ENCODE measurements at places on chromosomes 1 and 21.

- peak; percentile 52 for DNase-seq
These were observed 31.8 kb downstream of the SDCCAG8 start for GRCh38 chr1:243287652-243288051.

DNA sequence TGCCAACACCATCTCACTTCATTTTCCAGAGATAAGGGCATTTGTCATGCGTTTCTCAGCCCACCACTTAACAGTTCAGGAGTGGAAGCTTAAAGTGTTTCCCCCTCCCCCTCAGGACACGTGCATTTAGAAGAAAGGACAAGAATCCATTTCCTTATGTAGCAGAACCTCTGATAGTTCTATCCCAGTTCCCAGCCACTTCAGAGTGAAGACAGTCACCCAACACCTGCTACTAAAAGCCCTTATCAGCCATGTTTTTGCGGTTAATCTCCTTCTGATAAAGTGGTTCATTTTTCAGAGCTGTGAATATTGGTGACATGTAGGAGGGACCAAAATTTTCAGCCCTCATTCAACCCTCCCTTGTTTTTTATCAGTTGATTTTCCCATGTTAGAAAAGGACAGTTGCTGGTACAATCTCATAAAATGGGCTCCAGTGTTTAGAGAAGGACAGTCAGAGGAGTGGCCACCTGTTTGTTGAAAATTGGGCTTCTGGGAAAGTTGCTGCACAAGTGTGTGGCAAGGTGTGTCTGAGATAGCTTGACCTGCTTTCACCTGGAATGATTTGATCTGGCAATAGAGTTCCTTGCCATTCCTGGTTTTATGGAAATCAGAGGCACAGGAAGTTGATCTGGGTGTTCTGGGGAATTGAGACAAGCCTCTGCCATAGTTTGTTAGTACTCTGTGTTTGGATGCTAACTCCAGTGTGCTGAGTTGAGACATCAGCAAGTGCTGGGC, 114.0 kb downstream of the PPP1R12B start:
- DNase-seq, result no peak

GRCh38 chr1:167479331-167479979, 38.9 kb downstream of the CD247 start:
- no peak for DNase-seq

DNA sequence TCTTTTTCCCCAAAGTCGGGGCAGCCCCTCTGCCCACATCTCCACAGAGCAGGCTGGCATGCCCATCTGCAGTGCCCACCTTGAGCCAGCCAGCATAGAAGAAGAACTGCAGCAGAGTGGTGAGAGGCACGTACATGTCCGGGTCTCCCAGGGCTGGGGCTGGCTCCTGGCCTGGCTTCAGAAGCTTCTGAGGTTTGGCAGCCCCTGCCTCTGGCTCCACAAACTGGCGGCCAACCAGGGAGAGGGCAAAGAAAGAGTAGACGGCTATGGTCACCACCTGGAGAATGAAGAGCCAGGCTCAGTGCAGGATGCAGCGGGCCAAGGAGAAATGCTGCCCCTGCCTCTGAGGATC, 3.0 kb downstream of the BEST4 start:
- DNase-seq, result no peak

DNA sequence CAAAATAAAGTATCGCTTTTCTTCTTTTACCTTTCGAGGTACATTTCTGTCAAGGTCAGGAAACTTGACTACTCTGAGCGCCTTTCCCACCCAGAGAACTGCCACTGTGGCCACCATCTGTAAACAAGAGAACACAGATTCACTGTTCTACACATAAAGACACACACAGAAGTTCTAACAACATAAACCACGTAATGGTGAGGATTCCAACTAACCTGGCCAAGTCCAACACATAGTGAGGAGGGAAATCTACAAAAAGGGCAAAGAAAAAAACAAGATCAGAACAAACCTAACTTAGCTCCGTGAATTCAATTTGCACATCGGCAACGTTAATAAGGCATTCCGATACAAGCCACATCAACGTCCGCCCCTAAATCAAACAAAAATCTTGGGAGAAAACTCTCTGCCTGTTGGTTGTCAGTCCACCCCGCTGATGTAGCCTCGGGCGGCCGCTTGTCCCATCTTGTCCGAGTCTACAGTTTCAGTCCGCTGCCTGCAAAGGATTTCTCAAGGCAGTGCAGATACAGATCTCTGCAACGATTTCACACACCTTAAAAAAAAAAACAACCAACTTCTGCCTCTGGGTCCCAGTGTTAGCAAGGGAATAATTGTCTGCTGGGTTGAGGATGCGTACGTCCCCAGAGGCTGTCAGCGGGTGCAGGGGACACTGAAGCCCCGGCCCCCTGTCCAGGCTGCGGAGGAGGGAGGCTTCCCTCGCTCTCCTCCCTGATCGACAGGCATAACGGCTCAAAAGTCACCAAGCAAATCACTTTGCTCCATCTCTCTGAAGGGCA, 1.0 kb downstream of the SLC35D1 start:
- peak; percentile 15 for DNase-seq

- peak; percentile 21 for DNase-seq
These were observed 31.4 kb downstream of the CLCA1 start for GRCh38 chr1:86499987-86500593.

DNA sequence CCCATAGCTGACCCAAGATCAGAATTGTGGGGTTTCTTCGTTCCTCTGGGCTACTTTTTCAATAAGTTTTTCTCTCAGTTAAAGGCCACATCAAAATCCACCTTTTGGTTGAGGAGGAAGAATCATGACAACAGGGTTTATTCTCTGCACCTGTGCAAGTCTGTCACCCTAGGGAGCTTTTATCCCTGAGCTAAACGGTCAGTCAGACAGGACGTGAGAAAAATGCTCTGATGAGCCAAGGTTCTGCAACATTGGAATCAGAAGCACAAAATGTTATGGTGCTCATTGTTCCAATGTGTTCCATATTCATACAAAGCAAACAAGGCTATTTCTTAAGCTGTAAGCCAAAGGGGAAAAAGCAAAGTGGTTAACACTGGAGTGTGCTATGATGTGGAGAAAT, 7.4 kb upstream of the ERICH3 start:
- no peak for DNase-seq

DNA sequence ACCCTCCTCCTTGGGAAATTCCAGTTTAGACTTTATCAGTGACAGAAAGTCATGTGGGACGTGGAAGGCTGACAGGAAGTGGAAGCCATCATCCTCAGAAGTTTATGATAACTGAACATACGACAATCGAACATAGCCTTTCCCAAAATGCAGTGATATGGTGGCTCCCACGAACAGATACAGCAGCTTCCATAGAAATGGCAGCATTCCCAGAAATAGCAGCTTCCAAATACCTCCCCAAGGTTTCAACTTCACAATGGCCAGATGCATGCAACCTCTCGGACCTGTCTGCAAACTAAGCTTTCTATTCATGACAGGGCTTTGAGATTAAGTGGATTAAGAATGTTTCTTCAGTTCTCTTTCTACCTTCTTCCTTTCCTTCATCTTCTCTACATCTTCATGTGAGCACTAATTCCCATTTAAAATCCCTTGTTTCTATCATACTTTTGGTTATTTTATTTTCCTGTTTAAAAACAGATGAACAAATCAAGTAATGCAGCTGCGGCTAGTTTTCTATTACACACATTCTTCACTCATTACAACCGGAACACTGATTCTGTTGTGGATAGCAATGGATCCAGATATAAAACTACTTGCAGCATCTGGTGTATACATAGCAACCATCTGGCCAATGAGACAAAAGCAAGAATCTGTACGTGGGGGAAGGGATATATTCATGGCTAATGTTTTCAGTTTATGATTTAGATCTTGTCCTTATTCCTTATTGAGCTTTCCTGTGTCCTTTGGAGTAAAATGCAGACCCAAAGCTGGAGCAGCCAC, 304.8 kb downstream of the BRINP3 start:
- no peak for DNase-seq

GRCh38 chr1:150516616-150517015, 1.1 kb downstream of the FALEC start:
- peak; percentile 46 for DNase-seq

- DNase-seq, result no peak
These were observed 17.1 kb downstream of the TTF2 start for GRCh38 chr1:117077267-117077666.

DNA sequence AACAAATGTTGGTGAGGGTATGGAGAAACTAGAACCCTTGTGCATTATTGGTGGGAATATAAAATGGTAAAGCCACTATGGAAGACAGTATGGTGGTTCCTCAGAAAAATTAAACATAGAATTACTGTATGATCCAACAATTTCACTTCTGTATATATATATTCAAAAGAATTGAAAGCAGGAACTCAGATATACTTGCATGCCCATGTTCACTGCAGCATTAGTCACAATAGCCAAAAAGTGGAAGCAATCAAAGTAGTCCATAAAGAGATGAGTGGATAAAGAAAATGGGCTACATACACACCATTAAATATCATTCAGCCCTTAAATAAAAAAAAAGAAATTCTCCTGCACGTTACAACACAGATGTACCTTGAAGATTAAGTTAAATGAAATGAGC, 34.1 kb downstream of the ABL2 start:
- no peak for DNase-seq

GRCh38 chr1:38047603-38048141, 1.1 kb upstream of the POU3F1 start:
- no peak for DNase-seq

DNA sequence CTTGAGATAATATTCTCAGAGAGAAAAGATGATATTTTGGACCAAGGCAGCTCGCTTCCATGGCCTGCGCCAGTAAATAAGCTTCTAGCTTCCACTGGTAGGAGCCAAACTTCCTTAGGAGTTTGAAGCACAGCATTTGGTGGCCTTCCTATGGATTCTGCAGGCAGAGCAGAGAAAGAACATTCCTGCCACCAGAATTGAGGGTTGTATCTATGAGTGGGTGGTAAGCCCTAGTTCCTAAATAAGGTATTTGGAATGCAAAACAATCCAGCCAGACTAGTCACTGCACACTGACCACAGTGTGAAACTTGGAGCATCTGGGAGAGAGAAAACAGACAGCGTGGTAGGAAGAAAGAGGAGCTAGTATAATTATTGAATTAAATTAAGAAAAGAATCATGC, 54.1 kb upstream of the BCAR3 start:
- DNase-seq, result no peak

DNA sequence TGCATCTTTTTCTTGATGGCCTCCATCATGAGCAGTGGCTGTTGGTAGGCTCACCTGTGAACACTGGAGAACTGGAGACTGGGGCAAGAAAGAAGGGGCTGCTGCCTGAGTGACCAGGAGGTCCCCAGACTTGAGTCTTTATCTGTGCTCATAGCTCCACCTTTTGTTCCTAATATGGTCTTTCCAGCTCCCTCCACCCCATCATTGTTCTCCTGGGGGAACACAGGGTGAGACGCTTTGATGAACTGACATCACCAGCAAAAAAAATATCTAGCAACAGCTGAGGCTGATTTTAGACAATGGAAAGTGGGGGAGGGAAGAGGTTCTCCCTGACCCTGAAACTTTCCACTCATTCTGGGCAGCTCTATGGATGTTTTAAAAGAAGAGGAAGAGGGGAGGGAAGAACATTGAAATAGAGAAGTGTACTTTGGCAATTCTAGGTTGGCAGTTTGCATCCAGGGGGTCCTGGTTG, at the start of gene TPM3:
TSS of gene TPM3 (minus strand) at position 111 of the 472 bp plus-strand sequence. CDS start at position 29, 82 bp downstream.
- no peak for DNase-seq

GRCh38 chr1:21836729-21837128, 24.7 kb downstream of the LDLRAD2 start:
- DNase-seq, result no peak

- no peak for DNase-seq
These were observed 23.8 kb downstream of the SDC3 start for GRCh38 chr1:30884723-30885122.

DNA sequence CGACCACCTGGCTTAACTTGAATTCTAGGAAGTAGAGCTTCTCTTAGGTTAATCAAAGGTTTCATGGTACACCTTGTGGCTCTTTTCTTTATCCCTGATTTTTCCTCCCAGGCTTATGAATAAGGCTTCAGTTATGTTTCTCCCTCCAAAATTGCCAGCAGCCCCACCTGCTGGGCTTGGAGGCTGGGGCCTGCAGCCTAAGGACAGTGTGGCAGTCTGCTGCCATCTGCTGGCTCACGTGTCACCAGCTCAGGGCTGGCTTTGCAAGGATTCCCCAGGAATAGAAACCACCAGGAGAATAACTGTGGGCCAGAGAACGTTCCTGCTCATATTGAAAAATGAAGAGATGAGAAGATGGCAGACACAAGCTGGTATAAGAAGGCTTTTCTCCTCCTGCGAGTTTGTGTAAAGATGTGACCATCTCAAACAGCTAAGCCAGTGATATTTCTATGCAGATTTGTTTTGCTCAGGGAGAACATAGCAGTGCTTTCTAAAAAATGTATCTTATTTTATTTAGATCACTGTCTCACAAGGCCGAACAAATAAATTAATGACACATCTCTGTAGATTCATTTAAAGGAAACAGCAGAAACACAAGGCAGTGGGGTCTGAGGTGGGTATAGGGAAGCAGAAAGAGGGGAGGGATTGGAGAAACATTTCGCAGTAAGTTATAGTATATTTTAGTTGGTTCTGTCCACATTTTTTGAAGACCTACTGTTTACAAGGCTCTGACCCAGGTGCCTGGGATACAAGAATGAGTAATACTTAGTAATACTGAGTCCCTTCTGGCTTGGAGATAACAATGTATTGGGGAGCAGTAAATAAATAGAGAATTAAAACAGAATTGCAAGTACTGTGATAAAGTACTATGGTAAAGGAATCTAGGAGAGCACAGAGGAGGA, 291.1 kb upstream of the SGIP1 start:
- DNase-seq, result peak; percentile 64

- no peak for DNase-seq
These were observed 606 bp upstream of the FMO4 start for GRCh38 chr1:171313319-171313834.

DNA sequence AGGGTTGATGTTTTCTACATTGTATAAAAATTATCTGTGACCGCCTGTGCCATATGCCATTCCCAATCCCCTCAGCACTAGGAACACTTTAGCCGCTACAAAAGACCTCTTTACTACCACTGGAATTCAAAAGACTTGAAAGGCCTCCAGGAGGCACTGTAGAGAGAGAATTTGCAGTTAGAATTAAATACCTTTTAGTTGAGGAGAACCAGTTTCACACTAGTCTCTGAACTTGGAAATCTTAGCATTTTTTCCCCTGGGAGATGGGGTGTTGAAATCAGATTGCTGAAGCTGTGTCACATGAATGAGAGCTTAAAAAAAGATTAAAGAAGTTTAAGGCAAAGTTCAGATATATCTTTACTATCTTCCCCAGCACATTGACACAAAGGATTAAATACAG, 291.0 kb downstream of the ADGRL2 start:
- DNase-seq, result no peak

GRCh38 chr21:36055551-36055950, 4.8 kb downstream of the SETD4 start:
- no peak for DNase-seq

DNA sequence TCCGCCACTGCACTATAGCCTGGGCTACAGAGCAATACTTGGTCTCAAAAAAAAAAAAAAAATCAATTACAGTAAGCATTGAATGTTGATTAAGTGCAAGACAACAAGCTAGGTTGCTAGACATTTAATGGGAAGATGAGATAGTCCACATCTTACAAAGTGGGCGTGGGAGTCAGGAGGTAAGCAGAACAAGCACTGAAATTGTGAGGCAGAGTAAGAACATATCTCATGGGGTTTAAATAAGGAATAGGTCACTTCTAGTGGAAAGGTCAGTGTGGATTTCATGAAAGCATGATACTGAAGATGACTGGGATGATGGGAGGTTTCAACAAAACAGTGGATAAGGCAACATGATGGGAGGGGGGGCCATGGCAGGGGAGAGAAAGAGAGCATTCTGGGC, 1.9 kb upstream of the OLFML2B start:
- no peak for DNase-seq

- no peak for DNase-seq
These were observed at the start of gene KCNJ9 for GRCh38 chr1:160081261-160081936. KCNJ9 (plus strand) TSS chr1:160081538; CDS start chr1:160084031, 2,493 bp downstream.

GRCh38 chr1:38440402-38440801, 393.8 kb upstream of the POU3F1 start:
- no peak for DNase-seq

Measured in GM10248 (cell line).